ENCODE measurements at places on chromosomes 3 and 15. TPM values are rescaled to one million over a fixed set of nuclear protein-coding genes. Genes with fewer than 3 reads are reported as not detected.
A peak's percentile ranks its signal among the peaks of the same experiment; 100 is the strongest.

- no peak for DNase-seq
These were observed 103.4 kb upstream of the P2RY1 start for GRCh38 chr3:152731511-152731910.

- DNase-seq, result no peak
These were observed 17.4 kb downstream of the KAT2B start for GRCh38 chr3:20057612-20058180.

- no peak for DNase-seq
These were observed 557.8 kb upstream of the CCDC54 start for GRCh38 chr3:106819440-106819839.

DNA sequence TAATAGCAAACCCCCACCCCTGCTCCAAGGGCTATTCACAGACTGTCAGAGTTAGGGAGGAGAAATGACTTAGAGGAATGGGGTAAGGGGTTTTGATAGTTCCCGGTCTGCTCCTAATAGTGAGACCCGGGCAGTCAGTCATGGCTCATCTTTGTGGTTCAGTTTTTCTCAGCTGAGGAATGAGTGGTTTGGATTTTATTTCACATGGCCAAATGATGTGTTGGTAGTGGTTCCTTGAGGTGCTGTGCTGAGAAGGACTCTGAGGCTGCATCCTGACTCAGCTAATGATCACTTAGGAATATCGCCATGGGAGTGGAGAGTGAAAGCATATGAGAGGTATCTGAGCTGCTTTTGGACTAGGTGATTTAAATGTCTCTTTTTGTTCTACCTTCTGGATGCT is 80.2 kb downstream of the LPP start:
- DNase-seq, result no peak

The KIAA1143 gene
- total RNA-seq, result 7.5 TPM

- DNase-seq, result no peak
These were observed 1.4 kb downstream of the SRGAP3 start for GRCh38 chr3:9247941-9248521.

DNA sequence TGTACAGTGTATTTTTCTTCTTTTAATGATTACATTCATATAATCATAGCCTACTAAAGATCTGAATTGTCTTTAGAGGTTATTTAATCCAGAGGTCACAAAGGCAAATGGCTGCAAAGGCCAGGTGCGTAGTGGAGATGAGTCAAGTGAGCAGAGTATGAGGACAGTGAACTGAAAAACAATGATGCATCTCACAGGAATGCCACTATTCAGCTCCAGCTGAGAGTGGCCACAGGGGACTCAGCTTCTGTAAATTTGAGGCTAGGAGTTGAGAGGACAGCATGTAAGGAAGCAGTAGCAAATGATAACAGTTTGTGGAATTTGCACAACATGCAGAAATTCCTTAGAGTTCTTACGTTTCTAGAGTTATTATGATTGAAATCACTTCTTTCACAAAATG is 50.4 kb downstream of the COL6A5 start:
- no peak for DNase-seq

- no peak for DNase-seq
These were observed 34.5 kb upstream of the RPN1 start for GRCh38 chr3:128684986-128685726.

The ADIPOQ gene
- total RNA-seq, result not detected

DNA sequence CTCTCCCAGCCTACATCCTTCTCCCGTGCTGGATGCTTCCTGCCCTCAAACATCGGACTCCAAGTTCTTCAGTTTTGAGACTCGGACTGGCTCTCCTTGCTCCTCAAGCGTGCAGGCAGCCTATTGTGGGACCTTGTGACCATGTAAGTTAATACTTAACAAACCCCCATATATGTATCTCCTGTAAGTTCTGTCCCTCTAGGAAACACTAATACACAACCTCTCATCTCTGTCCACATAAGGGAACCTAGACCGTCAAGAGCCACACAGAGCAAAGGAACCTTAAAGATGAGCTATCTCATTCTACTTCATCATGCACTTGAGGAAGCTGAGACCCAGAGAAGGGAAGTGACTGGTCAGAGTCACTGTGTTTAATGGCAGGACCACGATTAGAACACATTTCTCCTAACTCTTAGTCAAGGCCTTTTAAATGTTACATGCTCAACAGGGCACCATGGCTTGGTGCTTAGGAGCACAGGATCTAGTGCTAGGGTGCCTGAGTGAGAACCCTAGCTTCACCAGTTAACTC is 50.3 kb downstream of the NPTN start:
- DNase-seq, result no peak

- DNase-seq, result no peak
These were observed 172.8 kb upstream of the ICE2 start for GRCh38 chr15:60651734-60652141.

DNA sequence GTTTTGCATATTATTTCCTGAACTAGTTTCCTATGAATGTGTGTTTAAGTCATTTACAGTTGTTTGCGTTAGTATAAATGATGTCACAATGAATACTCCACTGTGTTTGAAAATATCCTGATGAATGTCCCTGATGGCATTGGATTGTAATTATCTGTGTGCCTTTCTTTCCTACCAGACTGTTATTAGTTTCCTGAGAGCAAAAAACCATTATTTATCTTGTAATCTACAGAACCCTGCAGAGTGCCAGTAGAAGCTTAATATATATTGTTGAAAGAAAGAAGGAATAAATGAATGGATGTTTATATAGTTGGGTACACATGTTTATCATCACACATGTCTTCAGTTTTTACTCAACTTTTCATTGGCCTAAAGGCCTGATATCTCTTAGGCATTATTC is 312.6 kb downstream of the AGBL1 start:
- no peak for DNase-seq

DNA sequence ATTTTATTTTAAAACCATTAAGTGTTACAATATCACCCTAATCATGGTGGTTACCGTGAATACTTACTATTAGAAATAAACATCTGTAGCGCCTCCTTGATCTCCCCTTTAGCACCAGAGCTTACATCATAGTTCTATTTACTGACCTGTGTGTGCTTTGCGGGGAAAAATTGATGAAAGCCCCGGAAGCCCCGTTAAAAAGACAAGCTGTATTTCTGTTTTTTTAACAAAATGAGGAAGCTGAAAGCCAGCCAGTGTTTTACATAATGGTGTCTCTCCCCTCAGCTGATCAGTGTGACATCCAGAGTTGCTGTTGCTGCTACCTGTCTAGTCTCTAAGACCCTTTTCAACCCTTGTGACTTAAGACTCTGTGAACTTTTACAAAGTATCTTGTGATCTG is 100.8 kb downstream of the OPA1 start:
- DNase-seq, result no peak

The IL17RB gene
- 0.66 TPM for total RNA-seq

DNA sequence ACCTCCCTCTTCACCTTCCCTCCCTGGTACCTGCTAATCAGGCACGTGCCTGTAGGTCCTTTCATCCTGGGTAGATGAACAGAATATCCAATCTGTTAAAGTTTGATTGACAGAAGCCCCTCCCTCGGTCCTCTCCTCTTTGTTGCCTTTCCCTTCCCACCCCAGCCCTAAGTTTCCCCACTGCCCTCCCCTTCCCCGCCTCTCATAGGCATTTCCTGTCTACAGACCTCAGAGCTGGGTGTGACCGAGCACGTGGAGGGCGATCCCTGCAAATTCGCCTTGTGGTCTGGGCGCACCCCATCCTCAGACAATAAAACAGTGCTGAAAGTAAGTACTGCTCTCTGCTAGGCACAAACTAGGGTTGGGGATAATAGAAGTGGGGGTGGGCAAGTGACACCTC is 239.2 kb upstream of the UMPS start:
- DNase-seq, result no peak

DNA sequence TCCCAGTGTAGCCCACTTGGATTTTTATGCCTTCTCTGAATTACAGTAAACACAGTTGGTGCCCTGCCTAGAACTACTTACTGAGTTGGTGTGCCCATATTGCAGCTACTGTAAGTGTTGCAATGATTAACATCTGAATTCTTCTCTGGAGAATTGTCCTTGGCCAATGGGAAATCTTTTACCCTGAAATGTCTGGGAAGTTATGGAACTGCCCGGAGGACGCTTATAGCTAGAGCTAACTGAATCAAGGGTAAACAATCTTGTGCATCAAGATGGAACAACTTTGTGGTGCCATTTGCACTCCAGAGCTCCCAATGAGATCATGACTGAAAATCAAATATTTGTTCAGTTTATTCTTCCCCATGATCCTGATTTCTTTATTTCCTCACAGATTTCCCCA is 246.7 kb upstream of the CBLB start:
- no peak for DNase-seq

GRCh38 chr3:15523660-15524417 is 2.3 kb upstream of the COLQ start:
- DNase-seq, result no peak

The GUCA1C gene
- not detected for total RNA-seq

GRCh38 chr3:27666272-27666671 is 55.9 kb downstream of the EOMES start:
- DNase-seq, result no peak

The CCR5 gene
- total RNA-seq, result 1.3 TPM

DNA sequence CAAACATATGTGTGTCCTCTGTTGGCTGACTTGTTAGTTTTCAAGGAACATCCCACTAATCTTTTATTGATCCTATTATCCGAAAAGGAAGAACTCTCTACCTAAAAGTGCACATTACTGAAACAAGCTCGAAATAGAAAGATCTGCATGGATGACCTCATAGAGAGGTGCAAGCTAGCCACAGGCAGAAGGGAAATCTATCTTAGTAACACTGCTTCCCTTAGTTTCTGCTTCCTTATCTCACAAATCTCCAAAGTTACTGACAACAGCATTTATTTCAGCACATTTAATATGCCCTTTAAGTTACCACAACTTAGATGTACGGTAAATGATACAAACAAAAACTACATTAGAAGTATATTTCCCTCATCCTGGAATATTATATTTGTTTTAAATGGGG is 285.1 kb upstream of the CCDC54 start:
- no peak for DNase-seq

DNA sequence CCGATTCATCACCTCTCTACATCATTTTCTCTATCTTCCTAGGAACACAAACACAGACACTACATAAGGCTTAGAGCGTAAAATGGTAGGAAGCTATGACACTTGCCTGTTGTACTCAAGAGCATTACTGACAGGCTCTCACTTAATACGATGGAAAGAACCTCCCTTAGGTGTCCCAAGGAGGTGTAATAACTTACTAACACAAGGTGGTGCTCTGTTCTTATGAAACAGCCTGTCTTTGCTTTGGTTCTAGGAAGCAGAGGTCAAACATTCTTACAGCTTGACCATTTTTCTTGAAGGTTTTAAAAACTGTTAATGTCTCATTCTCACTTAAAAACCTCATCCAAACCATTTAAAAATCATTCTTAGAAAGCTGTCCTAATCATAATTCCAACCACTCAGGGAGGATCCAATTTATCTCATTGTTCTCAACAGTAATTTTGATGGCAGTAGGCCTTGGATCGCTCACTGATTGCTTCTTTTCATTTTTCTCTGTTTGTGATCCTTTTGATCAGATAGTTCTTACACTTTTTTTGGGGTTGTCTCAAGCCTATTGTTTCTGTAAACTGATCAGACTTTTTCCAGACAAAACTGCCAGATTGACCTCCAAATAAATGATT is 317.8 kb upstream of the AGTR1 start:
- DNase-seq, result no peak

GRCh38 chr15:64038878-64039610 is 7.2 kb downstream of the DAPK2 start:
- DNase-seq, result no peak

The CHL1 gene
- total RNA-seq, result 44.3 TPM

- DNase-seq, result peak; percentile 11
These were observed 23.5 kb downstream of the ZNF80 start for GRCh38 chr3:114213627-114214541.

DNA sequence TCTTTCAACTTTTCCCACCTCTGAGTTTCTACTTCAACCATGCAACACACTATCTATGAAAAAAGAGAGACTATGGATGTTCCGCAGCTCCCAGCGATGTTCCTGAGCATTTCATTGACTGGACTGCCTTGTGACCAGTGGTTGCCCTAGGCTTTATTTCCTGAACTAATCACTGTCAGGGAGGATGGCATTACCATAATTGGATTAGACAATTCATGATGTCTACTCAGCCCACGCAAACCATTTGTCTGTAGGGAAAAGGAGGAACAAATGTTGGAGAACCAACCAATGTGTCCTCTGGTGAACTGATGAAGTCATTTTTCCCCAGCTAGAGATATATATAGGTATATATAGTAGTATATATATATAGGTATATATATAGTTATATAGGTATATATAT is 229.3 kb upstream of the MCTP2 start:
- DNase-seq, result no peak

GRCh38 chr3:61979638-61980037 is 393.7 kb downstream of the FEZF2 start:
- no peak for DNase-seq

The SMCO1 gene
- not detected for total RNA-seq

DNA sequence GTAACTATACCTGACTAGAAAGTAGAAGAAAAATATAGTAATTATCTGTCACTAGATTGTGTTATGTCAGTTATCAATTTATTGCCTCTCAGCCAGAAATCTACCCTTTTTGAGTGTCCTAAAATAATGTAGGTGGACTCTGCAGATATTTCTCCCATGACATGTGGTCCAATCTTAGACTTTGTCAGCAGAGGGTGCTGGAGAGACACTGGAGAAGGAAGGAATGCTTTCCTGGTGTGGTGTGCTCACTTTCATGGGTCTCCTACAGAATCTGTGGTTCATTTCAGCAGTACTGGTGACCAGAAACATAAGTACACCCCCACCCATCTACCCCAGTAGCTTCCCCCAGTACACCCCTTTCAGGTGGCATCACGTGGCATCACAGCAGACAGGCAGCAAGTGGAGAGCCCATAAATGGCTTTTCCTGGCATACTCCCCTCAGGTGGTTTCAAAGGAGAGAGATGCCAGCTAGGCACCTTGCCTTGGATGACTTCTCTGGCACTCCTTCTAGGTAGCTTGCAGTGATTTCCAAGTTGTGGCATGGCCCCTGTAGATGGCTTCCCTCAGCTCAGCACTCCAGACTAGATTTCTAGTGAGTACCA is 114.7 kb downstream of the GADL1 start:
- DNase-seq, result no peak

GRCh38 chr3:66606868-66607267 is 106.0 kb upstream of the LRIG1 start:
- DNase-seq, result no peak

- no peak for DNase-seq
These were observed 27.0 kb upstream of the IREB2 start for GRCh38 chr15:78411061-78411460.

DNA sequence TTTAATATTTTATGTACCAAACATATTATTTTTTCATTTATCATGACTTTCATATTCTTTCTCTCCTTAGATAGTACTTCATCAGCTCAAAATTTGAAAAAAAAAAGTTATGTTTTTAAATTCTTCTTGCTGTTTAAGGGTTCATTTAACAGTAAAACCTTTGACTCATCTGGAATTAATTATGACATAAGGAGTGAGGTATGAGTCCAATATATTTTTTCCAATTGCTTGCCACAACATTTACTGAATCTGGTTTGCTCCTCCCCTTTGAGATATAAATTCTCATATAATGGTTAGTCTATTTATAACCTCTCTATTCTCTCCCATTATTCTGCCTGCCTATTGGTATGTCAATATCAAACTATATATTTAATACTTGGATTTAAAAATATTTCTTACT is 387.8 kb downstream of the TUSC7 start:
- no peak for DNase-seq

The MYLK gene
- 52.6 TPM for total RNA-seq

All from esophagus squamous epithelium (tissue), 5 donors.